LoVo (cell line): ENCODE measurements at places on chromosomes 7 and 10.

DNA sequence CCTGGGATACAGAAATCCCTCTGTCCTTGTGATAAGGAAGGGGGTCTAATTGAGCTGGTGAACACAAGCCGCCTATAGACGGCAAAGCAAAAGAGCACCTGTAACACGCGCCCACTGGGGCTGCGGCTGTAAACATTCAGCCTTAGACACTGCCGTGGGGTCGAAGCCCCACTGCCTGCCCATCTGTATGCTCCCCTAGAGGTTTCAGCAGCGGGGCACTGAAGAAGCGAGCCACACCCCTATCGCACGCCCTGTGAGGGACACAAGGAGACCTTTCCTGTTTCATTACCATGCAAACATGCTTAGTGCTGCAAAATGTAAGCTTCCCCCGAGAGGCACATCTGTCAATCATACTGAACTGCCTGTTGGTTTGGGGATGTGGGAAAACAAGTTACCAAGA is 82.1 kb downstream of the NRP1 start:
- no peak for DNase-seq

- no peak for DNase-seq
Measured at GRCh38 chr7:122315507-122316466, 11.2 kb upstream of the FEZF1 start.

DNA sequence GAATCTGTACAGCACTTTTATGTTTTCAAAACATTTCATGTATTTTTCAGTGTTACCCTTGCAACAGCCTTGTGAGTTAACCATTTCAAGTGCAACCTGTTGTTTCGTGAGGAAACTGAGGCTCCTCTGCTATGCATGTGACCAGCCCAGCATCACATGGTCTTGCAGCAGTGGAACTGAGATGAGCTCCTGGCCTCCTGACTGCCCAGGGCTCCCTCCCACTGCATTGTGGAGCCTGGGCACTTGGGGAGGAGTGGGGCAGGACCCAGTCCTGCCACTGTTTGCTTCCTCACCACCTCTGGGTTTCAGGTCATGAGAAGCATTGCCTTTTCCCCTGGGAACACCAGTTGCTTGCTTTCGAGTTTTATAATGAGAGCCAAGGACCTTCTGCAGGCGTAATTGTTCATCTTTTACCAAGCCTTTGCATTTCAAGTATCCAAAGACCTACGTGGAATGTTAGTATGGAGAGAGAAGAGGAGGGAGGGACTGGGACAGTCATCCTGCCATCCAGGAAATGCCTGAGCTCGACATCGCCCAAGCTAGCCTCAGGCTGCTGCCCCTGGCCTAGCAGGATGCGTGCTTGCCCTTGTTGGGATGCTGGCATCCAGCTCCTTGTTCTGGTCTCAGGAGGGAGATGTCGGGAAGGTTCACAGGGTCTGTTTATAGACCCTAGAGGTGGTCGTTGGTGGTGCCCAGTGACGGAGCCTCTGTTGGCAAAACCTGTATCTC is 32.3 kb upstream of the BHLHA15 start:
- DNase-seq = no peak

- no peak for DNase-seq
Measured at GRCh38 chr10:44143556-44143955, 241.3 kb downstream of the CXCL12 start.

GRCh38 chr7:771234-772004 is 44.3 kb upstream of the PRKAR1B start:
- DNase-seq = no peak

DNA sequence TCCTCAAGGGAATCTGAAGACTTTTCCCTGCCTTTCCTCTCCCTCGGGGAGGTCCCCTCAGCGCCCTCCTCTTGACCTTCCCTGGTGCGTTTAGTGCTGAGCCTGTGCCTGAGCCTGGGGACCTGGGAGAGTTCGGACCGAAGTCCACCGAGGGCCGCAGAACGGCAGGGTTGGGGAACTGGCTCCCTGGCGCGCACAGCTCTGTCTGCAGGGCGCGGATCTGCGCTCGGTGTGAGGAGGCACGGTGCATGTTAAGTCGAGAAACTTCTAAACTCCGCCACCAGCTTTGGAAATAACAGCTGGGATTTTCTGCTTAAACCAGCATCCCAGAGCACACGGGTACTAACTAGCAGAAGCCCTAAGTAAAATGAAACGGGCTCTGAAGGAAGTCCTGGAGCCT is 44.2 kb upstream of the SLC29A4 start:
- DNase-seq = no peak

DNA sequence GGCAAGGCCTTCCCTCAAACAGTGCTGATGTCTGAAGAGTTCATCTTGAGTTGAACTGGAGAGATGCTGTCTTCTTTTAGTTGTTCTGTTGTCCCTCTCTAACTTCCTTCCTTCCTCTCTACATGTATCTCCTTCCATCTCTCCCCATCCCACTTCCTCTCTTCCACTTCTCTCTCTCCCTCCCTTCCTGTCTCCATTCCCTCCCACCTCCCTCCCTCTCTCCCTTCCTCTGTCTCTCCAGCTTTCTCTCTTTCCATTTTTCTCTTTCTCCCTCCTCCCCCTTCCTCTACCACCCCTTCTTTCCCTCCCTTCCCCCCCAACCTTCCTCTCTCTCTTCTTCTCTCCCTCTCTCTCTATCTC is 40.7 kb upstream of the TNS3 start:
- DNase-seq = no peak

DNA sequence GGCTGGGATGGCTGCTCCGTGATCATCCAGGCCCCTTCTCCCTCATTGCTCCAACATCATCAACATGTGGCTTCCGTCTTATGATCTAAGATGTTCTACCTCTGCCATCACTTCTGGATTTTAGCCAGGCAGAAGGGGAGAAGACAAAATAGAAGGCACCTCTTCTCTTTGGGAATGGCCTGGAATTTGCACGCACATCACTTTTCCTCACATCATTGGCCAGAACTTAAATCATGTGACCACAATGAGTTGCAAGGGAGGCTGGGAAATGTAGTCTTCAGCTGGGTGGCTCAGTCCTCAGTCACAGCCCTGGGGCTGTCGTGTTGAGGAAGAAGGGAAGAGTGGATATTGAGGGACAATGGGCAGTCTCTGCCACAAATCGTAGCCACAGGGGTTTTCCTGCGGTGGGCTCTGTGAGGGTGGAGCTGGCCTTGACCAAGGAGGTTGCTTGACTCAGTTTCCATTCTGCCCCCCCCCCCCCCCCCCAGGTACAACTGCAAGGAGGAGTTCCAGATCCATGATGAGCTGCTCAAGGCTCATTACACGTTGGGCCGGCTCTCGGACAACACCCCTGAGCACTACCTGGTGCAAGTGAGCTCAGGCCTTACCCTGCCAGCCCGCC is 50.3 kb downstream of the PALD1 start:
- DNase-seq = no peak

- no peak for DNase-seq
Measured at GRCh38 chr7:107946451-107946850, 55.5 kb downstream of the DLD start.

DNA sequence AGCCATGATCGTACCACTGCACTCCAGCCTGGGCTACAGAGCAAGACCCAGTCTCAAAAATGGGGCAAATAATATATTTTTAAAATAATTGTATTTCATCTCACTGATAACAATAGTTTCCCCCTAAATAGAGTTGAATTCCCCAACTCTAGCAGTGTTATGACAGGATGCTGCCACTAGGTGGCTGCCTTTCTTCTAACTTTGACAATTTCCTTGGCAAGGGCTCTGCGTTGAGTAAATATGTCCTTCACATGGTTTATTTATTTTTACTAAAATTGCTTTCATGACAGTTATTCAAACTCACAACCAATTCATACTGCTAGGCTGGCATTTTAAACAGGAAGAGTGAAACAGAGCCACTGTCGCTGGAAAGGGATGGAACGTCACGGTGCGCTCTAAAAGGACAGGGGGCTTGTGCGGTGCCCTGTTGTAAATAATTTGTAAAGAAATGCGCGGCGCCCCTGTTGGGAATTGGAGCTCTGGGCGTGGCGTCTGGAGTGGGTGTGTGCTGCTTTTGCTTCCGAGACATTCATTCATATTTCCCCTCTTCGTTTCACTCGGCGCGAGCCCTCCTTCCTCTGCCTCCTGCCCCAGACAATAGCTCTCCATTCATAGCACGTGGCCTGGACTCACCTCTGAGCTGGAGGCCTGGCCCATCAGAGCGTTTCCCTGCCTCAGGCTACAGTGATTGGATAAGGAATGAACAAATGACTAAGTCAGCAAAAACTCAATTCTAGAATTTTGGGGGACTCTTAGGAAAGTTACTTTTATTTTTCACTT is 20.5 kb upstream of the PITRM1 start:
- DNase-seq = peak; percentile 58

DNA sequence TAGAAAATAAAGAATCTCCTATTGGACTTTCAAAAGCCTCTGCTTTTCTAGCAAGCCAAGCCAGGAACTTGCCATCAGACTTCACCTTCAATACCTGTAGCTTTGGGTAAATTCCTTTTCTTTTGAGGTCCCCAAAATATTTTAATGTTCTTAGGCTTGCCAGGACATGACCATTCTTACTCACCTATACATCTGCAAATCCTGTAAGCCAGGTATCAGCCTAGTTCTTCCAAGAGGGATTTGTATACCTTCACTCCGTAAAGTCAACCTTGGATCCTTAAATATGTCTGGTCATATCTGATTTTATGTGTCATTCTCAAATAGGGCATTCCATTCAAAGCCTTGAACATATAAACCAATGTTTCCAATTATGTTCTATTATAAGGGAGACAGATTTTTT is 210.6 kb upstream of the CELF2 start:
- DNase-seq = no peak

GRCh38 chr7:77823787-77824186 is 25.2 kb downstream of the PHTF2 start:
- DNase-seq = no peak

DNA sequence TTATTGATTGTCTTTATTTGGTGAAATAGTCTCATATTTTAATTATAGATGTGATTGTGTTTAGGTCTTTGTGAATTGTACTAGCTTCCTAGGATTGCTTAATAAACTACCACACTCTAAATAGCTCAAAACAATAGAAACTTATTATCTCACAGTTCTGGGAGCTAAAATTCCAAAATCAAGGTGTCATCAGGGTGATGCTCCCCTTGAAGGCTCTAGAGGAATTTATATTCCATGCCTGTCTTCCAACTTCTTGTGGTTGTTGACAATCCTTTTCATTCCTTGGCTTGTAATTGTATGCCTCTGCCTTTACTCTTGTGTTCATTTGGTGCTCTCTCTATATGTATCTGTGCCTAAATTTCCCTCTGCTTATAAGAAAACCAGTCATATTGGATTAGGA is 155.3 kb upstream of the AKR1E2 start:
- DNase-seq = no peak

GRCh38 chr7:122887198-122887597 is 938 bp upstream of the CADPS2 start:
- DNase-seq = peak; percentile 87

GRCh38 chr10:43644252-43644651 is 4.4 kb downstream of the ZNF32 start:
- no peak for DNase-seq
